ENCODE measurements at places on chromosomes 5 and 9.

DNA sequence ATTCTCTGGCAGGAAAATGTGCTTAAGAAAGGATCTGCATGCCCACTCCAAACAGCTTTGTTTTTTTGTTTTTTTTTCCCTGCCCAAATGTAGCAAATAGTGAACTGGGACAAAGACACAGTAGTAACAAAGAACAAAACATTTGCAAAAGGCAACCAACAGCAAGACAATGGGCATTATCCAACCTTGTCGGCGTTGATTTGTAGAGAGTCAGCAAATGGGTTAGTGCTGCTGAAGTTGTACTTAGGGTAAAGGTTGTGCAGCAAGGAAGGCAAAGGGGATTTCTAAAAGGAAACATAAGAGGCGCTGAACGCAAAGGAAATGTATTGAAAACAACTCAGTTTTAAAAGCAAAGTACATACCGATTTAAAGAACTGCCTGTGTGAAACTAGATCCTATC is 136.2 kb downstream of the MPDZ start:
- no peak for DNase-seq

- no peak for DNase-seq
Measured at GRCh38 chr5:34736445-34737115, 80.5 kb downstream of the RAI14 start.

GRCh38 chr5:143733665-143734455 is 78.1 kb upstream of the HMHB1 start:
- no peak for DNase-seq

DNA sequence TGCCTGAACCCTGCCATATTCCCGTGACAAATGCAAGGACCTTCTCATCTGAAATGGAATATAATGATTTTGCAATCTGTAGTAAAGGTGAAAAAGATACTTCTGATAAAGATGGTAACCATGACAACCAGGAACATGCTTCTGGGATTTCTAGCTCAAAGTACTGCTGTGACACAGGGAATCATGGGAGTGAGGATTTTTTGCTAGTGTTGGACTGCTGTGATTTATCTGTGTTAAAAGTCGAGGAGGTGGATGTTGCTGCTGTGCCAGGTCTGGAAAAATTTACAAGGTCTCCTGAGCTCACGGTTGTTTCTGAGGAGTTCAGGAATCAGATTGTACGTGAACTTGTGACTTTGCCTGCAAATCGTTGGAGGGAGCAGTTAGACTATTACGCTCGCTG is 33.5 kb downstream of the AOPEP start:
- DNase-seq = no peak

GRCh38 chr5:159174511-159175168 is 34.7 kb downstream of the RNF145 start:
- no peak for DNase-seq

DNA sequence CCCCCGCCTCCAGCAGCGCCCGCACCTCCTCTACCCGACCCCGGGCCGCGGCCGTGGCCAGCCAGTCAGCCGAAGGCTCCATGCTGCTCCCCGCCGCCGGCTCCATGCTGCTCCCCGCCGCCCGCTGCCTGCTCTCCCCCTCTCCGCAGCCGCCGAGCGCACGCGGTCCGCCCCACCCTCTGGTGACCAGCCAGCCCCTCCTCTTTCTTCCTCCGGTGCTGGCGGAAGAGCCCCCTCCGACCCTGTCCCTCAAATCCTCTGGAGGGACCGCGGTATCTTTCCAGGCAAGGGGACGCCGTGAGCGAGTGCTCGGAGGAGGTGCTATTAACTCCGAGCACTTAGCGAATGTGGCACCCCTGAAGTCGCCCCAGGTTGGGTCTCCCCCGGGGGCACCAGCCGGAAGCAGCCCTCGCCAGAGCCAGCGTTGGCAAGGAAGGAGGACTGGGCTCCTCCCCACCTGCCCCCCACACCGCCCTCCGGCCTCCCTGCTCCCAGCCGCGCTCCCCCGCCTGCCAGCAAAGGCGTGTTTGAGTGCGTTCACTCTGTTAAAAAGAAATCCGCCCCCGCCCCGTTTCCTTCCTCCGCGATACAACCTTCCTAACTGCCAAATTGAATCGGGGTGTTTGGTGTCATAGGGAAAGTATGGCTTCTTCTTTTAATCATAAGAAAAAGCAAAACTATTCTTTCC is 19.3 kb downstream of the CDKN2A start:
- DNase-seq = peak; percentile 67

DNA sequence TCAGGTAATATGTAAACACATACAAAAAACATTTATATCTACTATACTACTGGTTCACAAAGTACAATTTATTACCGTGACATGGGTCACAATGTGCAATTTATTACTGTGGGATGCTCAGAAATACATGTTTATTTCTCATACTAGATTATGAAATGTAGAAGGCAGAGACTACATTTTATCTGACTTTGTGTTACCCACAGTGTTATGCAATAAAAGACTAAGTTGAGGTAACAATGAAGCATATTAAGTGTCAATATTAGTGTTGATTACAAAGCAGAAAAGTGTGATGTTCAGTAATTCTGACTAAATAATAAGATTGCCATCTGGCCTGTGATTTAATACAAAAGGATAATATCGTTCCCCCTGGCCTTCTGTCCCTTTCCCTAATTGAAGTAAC is 42.4 kb downstream of the CPLANE1 start:
- DNase-seq = peak; percentile 40

GRCh38 chr9:21684831-21685362 is 117.5 kb upstream of the MTAP start:
- no peak for DNase-seq

DNA sequence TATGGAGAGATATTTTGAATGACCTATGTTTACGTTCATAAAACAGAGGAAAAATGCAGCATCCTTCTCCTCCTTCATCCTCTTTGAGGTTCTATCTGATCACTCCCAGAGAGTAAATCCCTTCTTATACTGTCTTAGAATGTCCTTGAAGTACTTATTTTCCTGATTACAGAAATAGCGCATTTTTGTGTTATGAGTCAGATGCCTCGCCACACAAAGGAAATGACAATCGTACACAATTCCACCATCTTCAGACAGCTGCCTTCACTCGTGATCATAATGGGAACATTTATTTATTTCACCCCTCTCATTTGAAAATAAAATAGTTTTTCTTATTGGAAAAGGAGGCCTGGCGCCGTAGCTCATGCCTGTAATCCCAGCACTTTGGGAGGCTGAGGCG is 2.4 kb upstream of the GLT6D1 start:
- DNase-seq = no peak

GRCh38 chr5:94670726-94671125 is 52.3 kb downstream of the SLF1 start:
- DNase-seq = peak; percentile 5

- no peak for DNase-seq
Measured at GRCh38 chr5:138686668-138687067, 66.6 kb upstream of the CTNNA1 start.

DNA sequence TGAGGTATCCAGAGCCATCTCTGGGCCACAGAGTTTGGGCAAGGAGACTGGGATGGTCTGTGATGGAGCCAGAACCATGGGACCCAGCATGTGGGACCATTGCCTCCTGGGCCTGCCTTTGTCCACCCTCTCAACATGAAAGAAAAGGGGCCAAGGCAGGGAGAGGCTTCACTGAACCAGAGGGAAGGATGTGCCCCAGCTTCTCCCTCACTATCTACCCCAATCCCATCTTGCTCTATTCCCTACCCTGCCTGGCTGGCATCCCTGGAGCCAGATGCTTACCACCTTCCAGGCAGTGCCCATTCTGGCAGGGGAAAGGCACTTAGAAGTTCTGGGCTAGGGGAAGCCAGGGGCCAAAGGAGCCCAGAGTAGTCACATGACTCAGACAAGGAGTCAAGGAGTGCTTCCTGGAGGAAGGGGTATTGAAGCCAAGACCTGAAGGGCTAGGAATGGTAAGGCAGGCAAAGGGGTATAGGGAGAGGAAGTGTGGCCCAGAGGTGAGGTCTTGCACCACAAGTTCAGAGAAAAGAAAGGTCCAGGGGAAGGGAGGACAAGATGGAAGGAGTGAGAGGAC is 9.8 kb downstream of the PDLIM4 start:
- DNase-seq = no peak

- no peak for DNase-seq
Measured at GRCh38 chr9:14310311-14310710, 3.6 kb downstream of the NFIB start.

DNA sequence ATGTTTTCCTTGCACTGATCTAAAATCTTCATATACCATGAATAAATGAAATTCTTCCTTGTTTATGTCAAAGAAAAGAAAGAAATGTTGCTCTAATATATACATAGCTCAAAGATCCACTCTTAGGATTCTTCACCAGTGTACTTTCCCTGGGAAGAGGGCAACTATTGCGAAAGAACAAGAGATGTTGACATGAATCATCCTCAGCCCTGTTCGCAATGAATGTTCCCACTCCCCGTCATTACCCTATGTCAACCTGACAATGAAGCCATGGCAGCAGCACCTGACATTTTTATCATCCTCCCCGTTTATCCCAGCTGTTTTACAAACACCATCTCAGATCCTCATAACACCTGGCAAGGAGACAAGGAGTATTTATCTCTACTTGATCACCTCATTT is 409.1 kb upstream of the GRIA1 start:
- DNase-seq = no peak

DNA sequence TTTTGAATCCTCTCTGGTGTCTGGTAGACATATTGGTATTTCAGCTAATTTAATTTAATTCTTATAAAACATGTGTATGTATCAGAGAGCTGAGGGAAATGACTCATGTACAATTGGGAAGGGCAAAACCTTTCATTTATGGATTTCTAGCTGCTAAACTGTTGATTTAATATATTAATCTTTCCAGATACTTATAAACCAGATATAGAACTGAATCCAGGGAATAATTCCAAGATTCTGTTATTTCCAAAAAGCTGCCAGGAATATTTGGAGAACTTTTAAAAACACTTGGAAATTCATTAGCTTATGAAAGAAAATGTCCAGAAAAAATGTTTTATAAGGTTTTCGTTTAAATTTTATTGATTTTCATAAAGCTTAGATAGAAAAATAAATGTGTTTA is 295.5 kb downstream of the YTHDC2 start:
- DNase-seq = no peak

DNA sequence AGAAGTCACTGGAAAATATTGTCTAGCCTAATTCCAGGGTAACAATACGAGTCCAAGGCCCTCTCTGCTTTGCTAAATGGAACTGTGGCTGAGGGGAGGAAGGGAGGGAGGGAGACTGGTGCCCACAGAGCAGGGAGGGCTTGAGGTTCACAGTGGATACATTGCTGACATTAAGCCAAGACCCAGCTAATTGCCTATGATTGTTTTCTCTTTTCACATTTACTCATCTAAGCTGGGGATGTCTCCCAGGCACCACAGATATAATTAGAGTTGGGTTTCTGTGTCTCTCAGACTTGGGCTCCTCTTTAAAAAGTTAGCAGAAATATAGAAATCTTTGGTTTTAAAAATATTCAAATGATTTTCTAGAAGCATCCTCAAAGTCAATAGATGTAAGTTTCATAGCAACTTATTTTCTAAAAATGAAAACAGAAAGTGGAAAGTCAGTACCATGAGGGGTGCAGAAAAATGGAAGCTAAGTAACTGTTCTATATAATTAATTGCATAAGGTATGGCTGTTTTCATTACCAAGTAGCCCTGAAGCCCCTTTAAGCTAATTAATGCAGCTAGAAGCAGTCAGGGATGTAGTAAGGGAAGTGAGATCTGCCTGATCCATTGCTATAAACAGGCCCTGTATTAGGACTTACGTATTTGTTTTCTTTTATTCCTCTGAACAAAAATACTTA is 259.8 kb downstream of the NDUFS4 start:
- DNase-seq = no peak

DNA sequence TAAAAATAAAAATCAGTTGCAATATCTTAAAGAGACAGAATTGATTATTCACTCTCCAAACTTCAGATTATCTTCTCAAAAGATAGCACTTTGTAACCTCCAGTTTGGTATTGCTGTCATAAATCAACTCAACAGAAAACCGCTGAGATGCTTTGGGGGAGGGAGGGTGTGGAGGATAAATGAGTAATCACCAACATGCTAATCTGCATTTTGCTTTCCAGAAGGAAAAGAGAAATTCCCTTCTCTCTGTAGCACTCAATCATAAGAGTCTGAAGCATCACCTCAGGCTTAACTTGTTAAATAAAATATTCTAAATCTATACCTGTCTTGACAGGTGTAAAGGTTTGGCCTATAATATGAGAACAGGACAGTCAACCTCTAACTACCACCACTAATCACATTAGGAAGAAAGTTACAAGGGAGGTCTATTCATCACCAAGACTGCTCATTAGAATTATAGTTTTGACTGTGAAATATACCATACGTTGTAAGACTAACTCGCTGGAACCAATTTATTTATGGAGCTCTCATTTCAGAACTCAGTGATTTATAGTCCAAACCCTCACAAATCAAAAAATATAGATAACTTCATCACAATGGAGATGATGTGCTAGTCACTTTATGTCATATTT is 89.0 kb downstream of the PIK3R1 start:
- no peak for DNase-seq

GRCh38 chr9:115386963-115387770 is 269.2 kb upstream of the TNC start:
- no peak for DNase-seq

- no peak for DNase-seq
Measured at GRCh38 chr9:108021096-108021710, 531.6 kb upstream of the KLF4 start.

GRCh38 chr5:171442287-171443042 is 23.0 kb downstream of the FGF18 start:
- no peak for DNase-seq

DNA sequence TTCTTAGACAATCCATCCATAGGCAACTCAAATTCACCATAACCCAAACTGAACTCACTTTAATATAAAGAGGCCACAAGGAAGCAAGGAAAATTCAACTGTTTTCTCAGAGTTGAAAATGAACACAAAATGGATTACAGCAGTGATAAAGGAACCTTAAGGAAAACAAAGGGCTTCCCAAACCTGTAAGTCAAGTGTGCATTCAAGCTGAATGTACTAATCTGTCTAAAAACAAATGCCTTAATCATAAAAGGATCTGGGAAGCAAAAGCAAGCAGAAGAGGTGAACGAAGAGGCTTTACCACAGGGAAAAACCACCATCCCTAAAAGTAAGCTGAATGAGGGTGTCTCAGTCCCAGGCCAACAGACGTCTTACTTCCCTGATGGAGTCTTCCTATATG is 13.6 kb downstream of the FBXW11 start:
- no peak for DNase-seq

- DNase-seq = peak; percentile 31
Measured at GRCh38 chr5:108003178-108003577, 332.4 kb upstream of the EFNA5 start.

GRCh38 chr5:88172847-88173758 is 95.5 kb downstream of the TMEM161B start:
- no peak for DNase-seq

DNA sequence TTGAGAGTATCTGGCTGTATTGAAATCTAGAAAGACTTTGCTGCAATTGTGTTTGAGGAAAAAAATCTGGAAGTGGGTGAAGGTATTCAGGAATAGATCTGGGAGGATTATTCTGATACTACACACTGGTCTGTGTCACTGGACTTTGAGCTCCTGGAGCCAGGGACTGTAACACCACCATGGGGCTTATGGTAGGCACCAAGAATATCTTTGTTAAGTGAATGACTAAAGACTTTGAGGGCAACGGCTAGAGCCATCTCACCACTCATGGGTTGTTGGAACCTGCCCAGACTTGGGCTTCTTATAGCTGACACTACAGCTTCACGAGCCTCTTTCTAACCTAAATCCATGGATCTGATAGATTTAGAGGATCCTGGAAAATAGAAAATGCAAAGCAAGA is 10.2 kb downstream of the NFX1 start:
- DNase-seq = no peak

- DNase-seq = peak; percentile 82
Measured at GRCh38 chr9:109013679-109014607, 644 bp upstream of the CTNNAL1 start.

Measured in fibroblast of gingiva (primary cell).